Activated CD8-positive, alpha-beta memory T cell treated with anti-CD3 and anti-CD28 coated beads, Interleukin-2, amount 50 U/mL, for 4 hours (primary cell): ENCODE measurements at places on chromosomes 1 and 21.

GRCh38 chr1:6391951-6392808 lies 1.4 kb downstream of the ACOT7 start:
- DNase-seq = no peak

GRCh38 chr21:41712730-41713129 lies 54.1 kb downstream of the RIPK4 start:
- no peak for DNase-seq

DNA sequence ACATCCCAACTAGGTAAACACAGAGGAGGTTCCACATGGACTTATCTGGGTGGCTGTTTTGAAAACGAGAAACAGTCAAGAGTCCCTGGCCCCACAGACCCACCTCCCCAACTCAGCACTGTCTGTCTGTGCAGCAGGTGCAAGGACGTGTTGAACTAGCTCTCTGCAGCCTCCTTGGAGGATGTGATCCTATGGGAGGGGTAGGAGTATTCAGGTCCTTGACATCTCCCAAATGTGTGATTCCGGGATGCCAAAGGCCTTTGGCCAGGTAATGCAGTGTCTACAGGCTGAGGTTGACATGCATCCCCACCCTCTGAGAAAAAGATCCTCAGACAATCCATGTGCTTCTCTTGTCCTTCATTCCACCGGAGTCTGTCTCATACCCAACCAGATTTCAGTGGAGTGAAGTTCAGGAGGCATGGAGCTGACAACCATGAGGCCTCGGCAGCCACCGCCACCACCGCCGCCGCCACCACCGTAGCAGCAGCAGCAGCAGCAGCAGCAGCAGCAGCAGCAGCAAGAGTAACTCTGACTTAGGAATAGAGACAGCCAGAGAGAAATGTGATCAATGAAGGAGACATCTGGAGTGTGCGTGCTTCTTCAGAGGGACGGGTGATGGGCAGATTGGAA lies 151.6 kb upstream of the CAMK1G start:
- DNase-seq = no peak

GRCh38 chr1:234777856-234778220 lies 167.9 kb upstream of the IRF2BP2 start:
- DNase-seq = no peak

GRCh38 chr1:224635356-224635755 lies 19.2 kb downstream of the CNIH3 start:
- no peak for DNase-seq
